ENCODE measurements at places on chromosomes 7 and 10.
A peak's percentile ranks its signal among the peaks of the same experiment; 100 is the strongest.

- no peak for DNase-seq
Observed at GRCh38 chr7:80244206-80244916, 109.7 kb downstream of the GNAI1 start.

DNA sequence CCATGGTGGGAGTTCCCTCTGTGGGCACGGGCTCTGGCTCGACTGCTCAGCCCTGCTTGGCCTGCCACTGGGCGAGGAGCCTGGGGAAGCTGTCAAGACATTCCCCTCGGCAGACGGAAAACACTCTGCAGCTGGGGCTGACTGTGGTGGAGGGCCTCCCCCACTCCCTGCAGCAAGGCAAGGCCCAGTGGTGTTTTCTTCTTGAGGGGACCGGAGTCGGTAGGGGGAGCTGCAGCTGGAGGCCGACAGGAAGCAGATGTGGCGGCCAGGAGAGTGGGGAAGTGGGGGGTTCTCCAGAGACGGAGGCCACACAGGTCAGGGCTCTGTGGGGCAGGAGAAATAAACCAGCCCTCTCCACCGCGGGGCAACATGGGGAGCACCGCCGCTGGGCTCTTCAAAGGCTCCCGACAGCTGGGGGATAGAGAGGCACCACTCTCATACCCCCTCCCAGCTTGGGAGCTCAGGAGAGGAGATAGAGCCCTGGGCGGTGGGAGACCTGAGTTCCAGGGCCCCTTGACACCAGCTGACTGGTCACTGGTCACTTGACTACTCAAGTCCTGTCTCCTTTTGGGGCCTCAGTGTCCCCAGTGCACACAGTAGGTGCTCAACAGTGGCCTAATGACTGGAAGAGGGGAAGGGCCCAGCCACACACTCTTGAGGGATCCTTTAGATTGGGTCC lies 43.4 kb downstream of the PPIF start:
- DNase-seq: no peak

DNA sequence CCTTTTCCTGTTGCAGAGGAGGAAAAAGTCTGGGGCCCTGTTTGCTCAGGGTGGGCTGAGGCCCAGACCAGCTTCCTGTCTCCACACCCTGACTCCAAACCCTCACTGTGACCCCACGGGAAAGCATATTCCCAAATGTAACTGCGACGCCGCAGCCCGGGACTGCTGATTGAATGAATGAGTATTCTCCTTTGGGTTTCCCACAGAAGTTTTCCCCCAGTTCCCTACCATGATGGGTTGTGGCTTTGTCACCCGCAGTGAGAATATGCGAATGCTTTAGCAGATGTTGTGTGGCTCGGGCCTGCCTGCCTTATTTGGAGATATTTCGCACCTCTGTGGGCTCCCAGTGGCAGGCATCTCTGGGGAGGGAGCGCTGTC lies 50.6 kb downstream of the MGMT start:
- no peak for DNase-seq

- DNase-seq: no peak
Observed at GRCh38 chr10:75754096-75754831, 322.8 kb downstream of the LRMDA start.

DNA sequence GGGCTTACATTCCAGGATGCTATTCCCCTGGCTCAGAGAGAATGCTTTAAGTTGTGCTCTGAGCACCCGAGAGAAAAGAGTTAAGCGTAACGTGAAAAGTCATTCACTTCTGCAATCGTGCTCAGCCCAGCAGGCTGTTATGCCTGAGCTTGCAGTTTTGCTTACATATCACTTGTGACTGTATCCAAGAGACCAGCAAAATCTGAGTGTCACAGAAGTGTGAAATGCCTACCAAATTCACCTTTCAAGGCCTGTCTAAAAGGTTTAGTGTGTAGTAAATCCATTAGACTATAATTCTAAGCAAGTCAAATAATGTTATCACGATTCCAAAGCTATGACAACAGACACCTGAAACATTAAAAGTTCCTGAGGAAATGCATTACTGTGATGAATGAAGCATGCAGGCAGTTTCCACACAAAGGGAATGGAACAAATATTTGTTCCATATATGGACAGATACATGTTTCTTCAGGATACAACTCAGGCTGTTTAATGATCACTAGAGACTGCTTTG lies 20.1 kb downstream of the ITGB1 start:
- no peak for DNase-seq

DNA sequence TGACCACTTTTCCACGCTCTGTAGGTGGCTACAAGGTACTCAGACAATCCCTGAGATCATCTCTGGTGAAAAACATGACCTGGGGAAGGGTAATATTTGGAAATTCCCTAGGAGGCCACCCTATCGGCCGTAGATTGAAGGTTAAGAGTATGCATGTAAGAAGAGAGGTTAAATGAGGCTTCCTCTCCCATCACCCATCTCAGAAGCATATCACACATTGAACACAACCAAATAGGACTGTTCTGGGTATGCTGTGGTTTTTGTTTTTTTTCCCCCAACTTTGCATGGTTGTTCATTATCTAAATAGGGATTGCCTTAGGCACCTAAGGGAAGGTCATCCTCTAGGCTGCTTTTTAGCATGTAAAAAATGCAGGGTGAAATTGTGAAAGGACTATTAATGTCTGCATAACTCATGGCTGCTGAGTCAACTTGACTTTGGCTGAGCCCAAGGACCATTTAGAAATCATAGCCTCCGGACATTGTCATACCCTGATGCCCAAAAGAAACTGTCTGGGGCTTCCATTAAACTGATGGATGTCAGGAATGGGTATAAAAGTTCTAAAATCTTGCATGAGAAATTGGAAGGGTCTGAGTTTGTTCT lies 24.7 kb upstream of the ST8SIA6 start:
- no peak for DNase-seq

GRCh38 chr10:24804956-24805355 lies 81.3 kb upstream of the ARHGAP21 start:
- DNase-seq: no peak

GRCh38 chr10:92801978-92802872 lies 46.1 kb upstream of the EXOC6 start:
- DNase-seq: no peak

GRCh38 chr7:124275411-124275810 lies 242.5 kb upstream of the TMEM229A start:
- DNase-seq: no peak

DNA sequence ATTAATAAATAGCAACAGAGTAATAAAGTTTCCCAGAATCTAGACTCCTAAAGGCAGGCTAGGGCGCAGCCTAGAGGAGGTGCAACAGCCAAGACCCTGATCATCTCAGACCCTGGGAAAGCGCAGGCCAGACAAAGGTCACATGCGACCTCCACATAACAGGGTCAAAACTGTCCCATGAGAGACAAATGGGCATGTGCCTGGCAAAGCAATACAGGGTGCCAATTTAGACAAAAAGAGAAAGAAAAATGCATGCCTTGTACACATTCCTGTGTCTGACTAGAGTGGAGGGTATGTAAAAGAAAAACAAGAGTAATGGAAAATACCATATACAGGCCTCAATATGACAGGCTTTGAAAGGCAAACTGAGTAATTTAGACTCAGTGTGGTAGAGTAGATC lies 22.2 kb downstream of the MPP7 start:
- DNase-seq: no peak

GRCh38 chr10:133592716-133593115 lies 27.3 kb upstream of the SYCE1 start:
- no peak for DNase-seq

DNA sequence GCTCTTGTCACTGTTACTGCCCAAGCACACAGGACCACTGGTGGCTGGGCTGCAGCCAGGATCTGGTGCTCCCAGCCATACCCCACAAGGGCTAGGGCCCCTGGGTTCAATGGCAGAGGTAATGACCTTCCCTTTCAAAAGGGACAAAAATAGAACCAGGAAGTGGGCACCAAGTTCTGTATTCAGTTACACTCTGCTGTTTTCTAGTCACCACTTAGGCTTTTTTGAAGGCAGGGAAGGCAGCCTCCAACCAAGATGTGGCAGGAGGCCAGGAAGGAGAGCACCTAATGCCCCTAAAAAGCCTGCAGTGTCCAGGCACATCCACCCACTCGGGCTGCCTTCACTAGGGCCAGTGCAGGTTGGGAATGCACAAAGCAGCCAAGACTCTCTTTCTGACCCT lies 47.8 kb downstream of the NOD1 start:
- no peak for DNase-seq

DNA sequence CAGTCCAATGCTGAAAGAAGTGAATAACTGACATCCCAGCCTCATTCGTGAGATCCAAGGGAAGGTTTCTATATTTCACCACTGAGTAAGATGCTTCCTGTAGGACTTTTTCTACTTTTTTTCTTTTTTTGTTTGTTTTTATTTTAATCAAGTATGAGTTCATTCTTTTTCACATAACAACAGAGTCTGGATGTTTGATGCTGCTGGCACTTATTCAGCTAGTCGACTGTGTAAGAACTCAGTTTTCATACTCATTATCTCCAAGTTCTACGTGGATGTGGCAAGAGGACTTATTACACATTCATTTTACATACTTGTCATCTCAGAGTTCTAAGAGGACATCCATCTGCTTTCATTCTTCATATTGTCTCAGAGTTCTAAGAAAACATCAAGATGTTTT lies 86.9 kb downstream of the CPXM2 start:
- no peak for DNase-seq

DNA sequence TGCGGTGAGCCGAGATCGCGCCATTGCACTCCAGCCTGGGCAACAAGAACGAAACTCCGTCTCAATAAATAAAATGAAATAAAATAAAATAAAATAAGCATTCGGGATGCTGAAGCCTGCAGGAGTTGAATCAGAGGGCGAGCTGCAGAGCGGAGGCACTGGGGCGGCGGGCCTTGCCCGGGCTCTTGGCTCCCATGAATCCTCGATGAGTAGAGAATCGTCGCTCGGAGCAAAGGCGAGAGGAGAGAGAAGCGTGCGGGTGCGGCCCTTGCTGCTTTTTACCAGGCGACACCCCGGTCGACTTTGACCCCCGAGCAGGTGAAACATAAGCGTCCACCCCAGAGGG lies 168.3 kb downstream of the UBE2H start:
- DNase-seq: no peak

- DNase-seq: no peak
Observed at GRCh38 chr10:30868611-30869010, 163.1 kb downstream of the ZNF438 start.

DNA sequence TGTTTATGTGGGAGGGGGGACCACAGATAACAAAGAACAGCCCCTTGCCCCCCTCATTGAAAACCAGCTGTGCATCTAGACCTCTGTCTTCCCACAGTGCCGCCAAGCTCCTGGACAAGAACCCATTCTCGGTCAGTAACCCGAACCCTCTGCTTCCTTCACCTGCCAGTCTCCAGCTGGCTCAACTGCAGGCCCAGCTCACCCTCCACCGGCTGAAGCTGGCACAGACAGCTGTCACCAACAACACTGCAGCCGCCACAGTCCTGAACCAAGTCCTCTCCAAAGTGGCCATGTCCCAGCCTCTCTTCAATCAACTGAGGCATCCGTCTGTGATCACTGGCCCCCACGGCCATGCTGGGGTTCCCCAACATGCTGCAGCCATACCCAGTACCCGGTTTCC lies 91.0 kb upstream of the PDCD4 start:
- DNase-seq: no peak

DNA sequence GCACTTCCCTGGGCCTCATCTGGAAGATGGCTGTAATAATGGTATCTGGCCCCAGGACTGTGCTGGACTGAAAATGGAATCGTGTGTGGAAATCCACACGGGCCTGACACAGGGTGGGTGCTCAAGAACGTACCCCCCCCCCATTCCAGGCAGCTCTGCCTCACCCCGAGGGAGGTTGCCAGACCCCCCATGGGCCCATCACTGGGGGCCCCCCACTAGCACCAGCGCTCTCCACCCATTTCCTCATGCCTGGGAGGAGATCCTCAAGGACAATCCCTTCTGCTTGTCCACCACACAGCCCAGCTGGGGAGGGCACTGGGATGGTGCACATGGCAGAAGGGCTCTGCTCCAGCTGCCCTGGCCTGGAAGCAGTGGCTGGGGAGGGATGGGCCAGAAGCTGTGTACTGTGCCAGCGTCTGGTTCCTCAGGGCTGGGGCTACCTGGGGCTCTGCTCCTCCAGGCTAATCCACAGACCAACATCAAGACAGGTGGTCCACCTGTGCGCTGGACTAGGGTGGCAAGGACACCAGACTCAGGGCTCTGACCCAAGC lies 55.4 kb downstream of the CAMK2B start:
- DNase-seq: no peak

DNA sequence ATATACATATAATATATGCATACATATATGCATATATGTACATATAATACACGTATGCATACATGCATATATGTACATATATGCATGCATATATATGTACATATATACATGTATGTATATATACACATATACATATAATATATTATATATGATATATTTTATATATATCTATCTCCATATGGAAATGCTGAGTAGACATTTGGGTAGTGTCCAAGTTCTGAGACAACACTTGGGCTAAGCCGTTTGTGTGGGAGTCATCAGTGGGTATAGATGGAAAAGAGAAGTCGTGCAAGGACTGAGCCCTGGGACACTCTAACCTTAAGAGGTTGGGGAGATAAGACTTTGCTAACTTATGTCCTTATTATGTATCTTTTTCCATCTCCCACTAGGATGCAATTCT lies 165.2 kb upstream of the PODXL start:
- no peak for DNase-seq

DNA sequence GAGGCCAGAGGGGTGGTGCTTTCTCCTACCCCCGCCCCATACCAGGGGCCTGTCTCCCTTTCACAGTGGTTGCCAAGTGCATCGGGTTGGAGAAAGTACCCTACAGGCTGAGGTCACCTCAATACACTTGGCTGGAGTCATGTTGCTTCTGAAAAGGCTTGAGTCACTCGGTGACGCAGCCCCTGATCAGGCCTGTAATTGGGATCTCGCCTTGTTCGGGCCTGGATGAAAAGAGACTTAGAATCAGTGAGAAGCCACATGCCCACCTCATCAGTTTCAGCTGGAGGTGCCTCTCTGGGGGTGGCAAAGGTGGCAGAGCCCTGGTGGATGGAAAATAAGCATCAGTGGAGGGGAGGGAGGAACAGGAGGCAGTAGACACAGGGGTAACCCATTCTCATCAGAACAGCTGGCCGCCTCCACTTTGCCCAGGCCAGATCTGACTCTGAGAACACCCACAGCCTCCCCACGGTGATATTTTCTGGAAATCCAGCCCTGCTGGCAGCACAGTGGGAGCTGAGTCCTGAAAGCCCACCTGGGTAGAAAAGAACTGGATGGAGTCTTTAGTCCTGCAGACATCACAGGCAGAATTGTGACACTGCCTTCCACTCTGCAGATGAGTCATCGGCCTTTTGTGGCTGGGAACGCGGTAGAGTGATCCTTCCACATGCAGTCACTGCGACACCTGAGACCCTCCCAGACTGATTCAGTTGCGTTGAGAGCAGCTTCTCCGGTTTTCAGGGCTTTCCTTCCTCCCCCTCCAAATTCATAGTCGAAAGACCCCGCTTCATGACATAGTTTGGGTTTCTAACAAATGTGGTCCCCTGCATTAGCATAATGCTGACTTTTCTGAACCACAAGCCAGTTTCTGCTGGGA lies 108.0 kb downstream of the GRK5 start:
- DNase-seq: peak; percentile 40

- no peak for DNase-seq
Observed at GRCh38 chr7:156014808-156015207, 202.5 kb upstream of the SHH start.

- no peak for DNase-seq
Observed at GRCh38 chr10:99341860-99342490, 12.8 kb downstream of the CNNM1 start.
